Frontal cortex (tissue), 4 donors: ENCODE measurements at places on chromosomes 3 and 15. TPM values are rescaled to one million over a fixed set of nuclear protein-coding genes. Genes with fewer than 3 reads are reported as not detected.

SLC38A3 gene
- 2.0 TPM for total RNA-seq

PAQR5 gene
- 0.82 TPM for total RNA-seq

- no peak for DNase-seq
Observed at GRCh38 chr3:184328516-184328915, 8.9 kb upstream of the FAM131A start.

DNA sequence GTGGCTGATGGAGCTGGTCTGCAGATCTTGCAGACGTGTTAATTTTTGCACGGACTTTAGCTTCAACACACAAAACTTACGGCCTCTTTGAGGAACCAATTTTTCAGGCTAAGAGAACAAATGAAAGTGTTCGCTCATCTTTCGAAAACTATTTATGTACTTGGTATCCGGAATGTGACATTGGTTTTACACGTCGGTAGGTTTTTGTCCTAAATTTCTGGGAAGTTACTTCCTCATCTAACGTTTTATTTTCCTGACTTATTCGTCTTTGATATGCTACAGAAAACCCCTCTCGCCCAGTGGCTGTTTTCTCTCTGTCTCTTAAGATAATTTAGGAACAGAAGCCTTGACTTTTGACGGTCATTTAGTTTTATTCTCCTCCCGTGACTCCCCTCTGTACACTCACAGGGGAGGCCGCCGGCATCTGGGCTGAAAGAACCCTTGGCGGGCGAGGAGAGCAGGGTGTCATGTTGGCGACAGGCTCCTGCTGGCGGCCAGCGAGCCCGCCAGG is 834 bp upstream of the GREM1 start:
- DNase-seq, result no peak

DNA sequence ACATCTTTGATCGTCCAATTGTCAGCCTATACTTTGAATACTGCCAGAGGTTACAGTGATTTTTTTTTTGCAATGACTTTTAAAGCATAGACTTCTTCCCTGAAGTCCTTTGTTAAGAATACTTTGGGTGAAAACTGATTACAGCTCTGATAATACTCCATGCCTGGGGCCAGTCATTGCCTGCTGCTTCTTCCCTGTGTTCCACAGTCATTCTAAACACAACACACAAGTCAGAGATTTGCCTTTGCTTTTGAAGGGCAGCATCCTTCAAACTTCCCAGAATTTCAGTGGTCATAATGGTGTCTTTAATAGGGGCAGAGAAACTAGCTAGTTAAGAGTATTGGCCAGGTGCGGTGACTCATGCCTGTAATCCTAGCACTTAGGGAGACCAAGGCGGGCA is 153.7 kb upstream of the PLAAT1 start:
- no peak for DNase-seq

DNA sequence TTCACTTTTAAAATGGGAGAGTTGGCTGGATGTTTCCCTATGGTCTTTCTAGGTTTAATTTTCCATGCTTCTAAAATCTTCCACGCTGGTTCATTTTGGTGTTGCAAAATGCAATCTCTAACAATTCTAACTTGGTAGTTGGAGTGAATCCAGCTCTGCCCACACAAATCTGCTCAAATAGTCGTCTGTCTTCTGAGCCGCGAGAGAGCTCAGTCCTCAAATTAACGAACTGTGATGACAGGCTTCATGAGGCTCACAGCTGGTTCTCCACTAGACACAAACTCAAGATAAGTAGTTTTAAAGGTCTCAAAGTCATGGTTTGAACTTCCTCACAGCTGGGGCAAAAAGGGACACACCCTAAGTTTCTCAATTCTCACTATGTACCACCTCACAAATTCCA is 178.6 kb upstream of the LYSMD4 start:
- DNase-seq, result no peak

DNA sequence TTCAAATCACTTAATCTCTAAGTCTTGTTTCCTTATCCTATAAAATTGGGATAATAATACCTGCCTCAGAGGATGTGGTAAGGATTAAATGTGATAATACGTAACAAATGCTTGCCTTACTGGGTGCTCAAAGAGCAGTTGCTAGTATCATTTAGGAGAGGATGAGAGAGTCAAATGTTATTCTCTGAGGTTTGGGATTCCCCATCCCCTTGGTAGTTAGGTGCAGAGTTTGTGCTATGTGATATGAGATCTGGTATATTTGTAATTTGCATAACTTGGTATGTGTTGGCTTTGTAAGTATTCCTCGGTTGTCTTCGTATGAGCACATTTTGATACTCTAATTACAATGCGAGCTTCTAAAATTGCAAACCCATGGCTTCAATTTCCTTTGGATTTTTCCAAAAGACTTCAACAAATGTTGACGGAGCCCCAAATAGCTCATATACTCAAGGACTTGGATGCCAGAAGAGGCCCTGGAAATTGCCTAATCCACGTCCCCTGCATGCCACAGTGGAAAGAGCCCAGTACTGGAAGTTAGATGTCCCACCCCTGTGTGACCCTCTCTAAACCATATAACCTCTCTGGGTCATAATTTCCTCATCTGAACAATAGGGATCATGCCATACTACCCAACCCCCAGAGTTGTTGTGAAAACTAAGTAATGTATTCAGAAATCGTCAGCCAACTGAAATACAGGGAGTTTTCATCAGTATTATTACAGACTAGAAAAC is 85.0 kb downstream of the FBN1 start:
- no peak for DNase-seq

- DNase-seq, result no peak
Observed at GRCh38 chr3:58565621-58566397, 11.4 kb downstream of the FAM107A start.

DNA sequence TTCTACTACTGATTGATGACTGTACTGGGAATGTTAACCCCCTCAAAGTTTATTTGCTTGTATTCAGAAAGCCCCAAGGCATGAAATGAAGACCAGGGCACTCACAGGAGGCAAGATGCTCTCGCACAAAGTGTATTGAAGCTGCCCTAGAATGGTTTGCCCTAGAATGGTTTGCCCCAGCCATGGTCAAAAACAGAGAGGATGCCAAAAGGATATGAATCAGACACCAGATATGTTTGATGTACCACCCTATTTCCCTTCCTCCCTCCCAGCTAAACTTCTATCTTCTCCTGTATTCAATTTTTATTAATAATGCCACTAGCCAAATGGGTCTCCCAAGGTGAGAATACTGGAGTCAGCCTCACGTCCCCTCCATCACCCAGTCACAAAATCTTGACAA is 101.3 kb downstream of the TMCO5A start:
- DNase-seq, result no peak

DNA sequence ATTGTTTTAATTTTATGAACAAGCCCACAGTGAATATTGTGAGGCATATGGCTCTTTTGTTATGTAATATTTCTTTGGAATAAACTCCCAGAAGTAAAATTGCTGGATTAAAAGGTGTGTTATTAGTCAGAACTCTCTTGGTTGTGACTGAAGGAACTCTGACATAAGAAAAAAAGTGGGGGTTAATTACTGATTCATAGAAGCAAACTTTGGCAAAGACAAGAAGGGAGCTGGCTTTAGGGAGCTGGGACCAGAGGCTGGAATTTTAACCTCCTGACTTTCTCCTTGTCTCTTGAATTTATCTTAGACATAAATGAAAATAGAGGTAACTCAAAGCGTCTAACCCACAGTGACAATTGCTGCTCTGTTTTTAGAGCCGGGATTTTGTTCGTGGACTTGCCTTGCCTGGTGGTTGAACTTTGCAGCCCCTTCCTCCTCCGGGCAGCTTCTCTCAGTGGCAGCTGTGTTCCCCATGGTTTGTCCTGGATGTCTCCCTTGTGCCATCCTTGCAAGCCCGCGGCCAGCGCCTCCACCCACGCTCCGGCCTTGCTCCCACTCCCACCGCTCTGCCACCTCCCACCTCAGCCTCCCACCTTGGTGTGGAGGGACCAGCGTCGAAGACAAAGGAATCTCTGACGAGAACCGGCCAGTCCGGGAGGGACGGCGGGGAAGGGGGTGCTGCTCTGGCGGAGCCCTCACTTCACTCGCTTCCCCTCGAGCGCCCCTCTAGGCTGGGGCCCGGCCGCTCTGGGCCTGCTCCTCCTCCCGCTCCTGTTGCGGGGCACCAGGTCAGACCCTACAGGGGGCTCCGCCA is 28.0 kb downstream of the ARHGAP31 start:
- DNase-seq, result no peak

DNA sequence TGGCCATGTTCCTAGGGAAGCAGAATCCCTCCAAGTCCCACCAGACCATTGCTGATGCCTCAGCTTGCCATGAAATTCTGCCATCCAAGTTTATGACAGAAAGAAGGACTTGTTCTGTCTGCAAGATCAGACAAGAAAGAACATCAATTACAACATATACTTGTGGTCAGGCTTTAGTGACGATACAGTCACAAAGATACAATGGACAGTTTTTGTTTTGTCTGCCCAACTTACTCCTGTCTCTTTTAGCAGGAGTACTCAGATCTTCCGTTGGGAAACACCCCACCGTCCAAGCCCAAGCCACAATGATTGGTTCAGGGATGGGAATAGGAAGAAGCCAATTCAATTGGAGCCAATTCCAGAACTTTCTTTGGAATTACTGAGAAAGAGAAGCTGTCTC is 15.7 kb downstream of the KLHL6 start:
- no peak for DNase-seq

DNA sequence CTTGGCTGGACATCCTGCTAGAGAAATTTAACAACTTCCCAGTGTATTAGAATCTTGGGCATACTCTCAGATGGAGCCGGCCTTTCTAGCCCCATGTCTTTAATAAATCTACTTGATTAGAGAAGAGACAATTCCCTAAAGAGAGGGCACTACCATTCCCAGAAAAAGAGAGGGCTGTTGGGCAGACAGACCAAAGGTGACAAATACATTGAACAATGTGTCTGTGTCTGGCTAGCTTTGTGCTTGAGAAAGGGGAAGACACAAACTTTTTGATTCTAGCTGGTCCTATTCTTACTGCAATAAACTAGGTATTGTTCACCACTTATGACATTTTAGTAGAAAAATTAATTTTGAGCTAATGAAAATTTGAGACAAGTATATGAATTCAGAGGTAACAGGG is 57.7 kb downstream of the DUT start:
- no peak for DNase-seq

DNA sequence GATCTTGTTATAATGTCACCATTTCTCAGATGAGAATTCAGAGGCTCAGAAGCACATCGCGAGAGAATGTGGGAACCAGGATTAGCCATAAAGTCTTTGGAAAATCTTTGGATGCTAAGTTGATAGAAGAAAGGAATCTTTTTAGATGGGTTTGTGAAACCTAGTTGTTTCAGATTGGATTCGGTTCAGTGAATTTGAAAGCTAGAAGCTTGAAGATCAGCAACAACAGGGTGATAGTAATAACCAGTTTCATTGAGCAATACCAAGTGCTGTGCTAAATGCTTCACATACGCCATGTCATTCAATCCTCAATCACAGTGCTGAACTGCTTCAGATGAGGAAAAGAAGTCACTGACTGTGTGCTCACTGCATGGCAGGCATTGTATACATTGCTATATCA is 47.4 kb upstream of the MITF start:
- DNase-seq, result no peak

DNA sequence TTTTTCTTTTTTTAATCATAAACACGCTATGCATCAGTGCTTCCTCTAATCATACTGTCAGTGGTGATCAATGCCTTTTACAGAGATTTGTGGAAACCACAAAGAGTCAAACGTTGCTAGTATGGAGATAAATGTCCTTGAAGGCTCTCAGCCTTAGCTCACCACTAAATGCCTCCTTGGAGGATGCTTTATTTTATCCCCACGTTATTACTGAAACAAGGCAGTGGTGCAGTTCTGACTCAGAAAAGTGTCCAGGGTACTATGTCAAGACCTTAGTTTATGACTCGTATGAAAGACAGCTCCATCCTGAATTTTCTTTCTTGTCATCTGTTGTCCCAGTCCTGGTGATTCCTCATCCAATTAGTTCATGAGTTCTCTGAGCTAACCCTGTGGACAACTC is 1146.7 kb downstream of the IGSF11 start:
- DNase-seq, result no peak

DNA sequence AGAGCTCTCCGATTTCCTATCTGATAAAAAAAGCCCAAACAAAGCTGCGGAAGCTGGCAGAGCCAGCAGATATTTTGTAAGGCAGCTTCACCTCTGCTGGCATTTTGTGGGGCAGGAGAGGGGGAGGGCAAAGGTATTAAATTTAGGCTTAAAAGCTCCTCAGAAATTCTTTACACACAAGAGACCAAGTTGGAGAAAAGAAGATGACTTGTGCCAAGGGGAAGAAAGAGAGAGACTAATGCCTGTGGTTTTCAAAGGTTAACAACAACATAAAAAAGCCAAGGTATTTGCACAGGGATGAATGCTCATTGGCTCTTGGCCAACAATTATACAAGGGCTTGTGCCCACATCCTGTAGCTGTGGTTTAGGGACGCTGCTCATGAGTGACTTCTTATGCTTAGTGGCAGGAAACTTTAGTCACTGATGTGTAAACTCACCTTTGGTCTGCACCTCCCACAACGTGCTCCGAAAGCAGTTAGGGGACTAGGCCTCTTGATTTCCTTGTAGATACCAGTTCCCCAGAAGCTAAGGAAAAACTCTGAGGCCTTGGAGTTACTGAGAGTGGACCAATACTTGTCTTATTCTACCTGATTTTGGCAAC is 152.9 kb downstream of the TPRG1 start:
- DNase-seq, result no peak

DNA sequence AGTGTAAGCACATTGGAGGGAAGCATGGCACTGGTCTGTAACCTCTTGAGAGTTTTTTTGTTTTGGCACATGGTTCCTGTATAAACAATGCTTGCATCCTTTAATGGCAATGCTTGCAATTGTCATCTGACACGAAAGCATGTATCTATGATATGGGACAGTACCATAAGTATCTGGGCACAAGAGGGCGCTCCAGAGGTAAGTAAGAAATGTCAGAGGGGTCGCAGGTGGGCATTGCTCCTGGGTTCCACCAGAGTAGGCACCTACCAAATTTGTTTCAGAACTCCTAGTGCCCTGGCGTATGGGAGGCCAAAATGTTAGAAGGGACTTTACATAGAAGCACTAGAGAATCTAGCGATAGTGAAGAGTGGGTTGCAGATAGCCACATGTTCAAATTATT is 58.7 kb upstream of the BCHE start:
- DNase-seq, result no peak

DNA sequence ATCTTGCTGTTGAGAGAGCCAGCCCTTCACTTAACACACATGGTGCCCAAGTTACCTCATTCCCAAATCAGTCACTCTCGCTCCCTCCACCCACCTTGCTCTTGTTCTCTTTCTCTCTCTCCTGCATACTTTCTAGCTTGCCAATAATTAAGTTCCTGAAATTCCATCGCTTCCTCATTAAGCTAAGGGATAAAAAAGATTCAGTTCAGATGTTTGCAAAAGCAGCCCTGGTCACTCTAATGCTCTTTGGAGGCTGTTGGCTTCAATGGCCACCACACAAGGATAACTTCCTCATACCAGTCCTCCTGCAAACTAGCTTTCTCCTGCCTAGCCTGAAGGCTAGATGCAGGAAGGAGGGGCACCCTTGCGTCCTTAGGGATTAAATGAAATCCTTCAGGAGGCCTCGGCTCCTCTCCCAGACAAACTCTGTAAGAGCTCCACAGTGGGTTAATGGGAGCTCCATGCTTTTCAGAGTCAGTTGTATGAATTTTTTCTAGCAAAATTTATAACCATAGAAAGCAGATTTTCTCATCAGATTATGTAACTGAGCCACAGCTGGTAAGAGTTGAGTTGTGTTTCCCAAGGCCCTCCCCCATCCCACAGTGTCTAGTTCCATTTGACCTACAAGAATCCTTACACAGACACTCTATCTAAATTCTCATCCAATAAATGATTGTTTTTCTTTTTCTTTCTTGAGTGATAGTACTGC is 176.6 kb upstream of the TRIM42 start:
- no peak for DNase-seq
